ENCODE measurements at places on chromosomes 4 and X.

- no peak for DNase-seq
Observed at GRCh38 chrX:24506082-24506481, 41.0 kb downstream of the PDK3 start.

GRCh38 chr4:78464265-78464664, 87.3 kb upstream of the ANXA3 start:
- no peak for DNase-seq

DNA sequence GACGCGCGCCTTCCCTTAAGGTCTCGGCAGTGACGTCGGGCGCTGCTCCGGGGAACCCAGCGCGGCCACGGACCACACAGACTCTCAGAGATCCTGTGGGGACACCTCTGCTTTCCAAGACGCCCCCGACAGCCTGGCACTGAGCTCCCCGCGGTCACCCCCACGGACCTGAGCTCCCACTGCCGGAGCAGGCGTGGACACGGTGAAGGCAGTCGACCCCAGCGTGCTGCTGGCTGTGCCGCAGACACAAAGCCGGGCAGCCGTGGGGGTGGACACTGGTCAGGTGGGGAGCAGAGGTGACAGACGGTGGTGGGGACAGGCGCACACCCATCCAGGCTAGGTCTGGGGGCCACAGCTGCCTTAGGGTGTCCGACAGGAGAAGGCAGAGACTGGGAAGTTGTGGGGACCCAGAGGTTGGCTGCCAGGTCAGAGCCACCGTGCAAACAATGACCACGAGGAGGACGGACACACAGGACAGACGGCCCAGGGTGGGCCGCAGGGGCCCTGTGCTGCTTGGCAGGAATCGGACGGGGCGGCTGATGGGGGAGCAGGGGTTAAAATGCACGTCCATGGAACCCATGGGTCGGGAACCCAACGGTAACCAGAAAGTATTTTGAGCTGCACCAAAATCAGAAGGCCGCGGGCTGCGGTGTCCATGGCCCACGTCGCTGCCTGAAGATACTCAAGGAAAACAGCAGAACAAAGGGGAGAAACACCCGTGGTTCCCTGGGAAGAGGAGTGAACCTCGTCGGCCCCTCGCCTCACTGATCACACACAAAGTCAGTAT, 16.6 kb upstream of the GTPBP6 start:
- no peak for DNase-seq

DNA sequence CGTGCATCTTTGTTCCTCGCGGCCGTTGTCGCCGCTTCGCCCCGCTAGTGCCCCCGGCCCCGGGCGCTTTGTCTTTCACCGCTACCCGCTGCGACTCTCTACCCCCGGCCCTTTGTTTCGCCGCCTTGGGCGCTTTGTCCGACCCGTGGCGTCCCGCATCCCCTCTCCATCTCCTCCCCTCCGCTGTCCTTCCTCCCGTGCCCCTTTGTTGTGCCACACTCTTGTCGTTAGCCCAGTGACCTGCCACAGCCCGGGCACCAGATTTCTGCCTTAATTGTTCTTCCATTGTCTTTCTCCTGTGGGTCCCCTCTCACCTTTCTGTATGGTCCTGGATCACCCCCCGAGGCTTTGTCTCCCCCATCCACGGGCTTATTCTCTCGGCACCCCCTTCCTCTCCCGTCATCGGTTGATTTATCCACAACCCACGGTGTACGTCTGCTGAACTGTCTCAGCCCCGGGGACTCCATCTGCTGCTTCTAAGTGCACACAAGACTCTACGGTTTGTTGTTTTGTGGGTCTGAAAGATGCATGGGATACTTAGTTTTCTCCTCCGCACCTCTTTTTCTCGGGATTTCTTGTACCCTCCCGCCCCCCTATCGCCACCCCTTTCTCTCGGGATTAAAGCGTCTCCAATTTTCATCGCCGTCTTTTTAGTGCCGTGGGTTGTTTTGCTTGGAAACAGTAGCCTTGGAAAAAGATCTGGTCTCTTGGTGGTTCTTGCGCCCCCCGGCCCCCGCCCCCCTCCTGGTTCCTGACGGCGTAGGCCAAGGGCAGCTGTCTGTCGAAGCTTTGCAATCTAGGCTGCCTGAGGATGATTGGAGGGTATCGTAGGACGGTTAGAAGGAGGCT, 783 bp downstream of the RBPJ start:
- no peak for DNase-seq

GRCh38 chrX:99184153-99184552, 1225.9 kb downstream of the PCDH19 start:
- DNase-seq: no peak

GRCh38 chr4:187995322-187996207, at the start of gene ZFP42:
Gene ZFP42, plus strand, starts transcription at chr4:187995771. Its CDS starts 7,037 bp downstream, at chr4:188002808.
- no peak for DNase-seq

GRCh38 chr4:67103001-67103747, 442.1 kb downstream of the CENPC start:
- DNase-seq: no peak

- DNase-seq: no peak
Observed at GRCh38 chr4:89506866-89507491, 199.4 kb upstream of the GPRIN3 start.

GRCh38 chrX:32137525-32137924, 1065.7 kb upstream of the FTHL17 start:
- DNase-seq: no peak

DNA sequence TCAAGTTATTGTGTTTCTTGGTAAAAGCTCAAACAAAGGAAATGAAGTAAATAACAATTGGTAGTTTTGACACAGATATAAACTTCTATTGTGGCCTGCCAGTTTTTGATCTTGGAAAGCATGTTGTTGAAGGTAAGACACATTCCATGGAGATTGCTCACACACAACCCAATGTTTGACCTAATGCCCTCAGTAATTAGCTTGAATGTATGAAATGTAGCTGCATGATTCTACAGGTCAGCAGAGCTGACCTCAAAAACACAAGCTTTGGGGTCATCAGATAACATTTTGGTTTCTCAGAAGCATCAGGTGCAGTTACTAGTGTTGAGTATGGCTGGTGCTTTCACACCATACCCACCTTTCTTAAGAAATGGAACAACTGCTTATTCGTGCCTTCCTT, 16.5 kb downstream of the GPR173 start:
- DNase-seq: no peak

DNA sequence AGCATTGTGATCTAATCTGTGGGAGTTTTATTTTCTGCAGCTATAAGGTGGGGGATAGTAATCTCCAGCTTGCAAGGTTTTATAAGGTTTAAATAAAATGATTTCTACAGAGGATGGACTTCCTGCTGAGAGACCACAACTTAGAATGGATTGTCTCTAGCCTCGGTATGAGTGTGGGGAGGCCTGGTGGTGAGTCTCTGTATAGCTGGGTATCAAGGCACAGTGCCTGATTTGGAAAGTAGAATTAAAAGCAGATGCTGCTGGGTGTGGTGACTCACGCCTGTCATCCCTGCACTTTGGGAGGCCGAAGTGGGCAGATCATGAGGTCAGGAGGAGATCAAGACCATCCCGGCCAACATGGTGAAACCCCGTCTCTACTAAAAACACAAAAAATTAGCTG, 162.0 kb upstream of the GATB start:
- no peak for DNase-seq

DNA sequence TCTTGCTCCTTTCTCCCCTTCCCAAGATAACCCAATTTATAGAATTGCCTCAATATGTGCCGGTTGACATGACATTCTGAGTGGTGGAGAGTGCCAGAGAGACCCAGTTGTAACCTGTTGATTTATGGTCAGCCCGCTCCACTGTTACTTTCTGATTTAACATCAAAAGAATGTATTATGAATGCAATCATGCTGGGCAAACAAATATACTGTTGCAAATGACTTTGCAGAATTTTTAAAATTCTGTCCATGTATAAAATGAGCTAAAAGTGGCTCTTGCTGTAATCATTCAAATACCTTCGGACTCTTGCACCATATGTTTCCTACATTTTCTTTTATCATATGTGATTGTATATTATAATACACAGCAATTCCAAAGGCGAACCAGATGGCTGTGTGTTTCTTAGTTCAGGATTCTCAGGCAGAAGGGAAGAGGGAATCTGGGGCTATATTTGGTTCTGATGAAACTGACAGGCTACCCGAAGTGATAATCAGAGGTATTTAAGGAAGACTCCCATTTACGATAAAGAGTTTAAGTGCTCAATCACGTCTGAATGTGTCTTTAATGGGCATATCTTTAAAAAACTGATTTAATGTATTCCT, 131.7 kb downstream of the CLCN4 start:
- no peak for DNase-seq

DNA sequence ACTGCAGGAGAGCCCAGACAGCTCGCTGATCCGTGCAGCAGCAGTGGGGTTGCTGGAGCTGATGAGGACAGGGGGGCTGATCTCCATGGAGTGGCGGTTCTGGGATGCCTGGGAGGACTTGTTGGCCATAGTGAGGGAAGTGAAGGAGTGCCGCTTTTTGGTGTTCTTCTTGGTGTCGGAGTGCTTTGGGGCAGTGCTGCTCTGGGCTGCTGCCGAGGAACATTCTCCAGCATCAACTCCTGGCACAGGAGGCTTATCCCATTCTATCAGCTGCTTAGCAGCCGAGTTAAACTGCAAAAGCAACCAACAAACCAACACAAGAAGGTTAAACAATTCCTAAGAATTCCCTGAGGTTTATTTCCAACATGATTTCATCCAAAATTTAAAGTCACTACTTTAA, 126.3 kb upstream of the CBR4 start:
- DNase-seq: no peak

GRCh38 chr4:92198711-92199110, 105.1 kb upstream of the GRID2 start:
- DNase-seq: no peak

- no peak for DNase-seq
Observed at GRCh38 chrX:63576533-63576932, 208.5 kb downstream of the ARHGEF9 start.
